ENCODE measurements at places on chromosomes 3 and 15.
A peak's percentile ranks its signal among the peaks of the same experiment; 100 is the strongest.

GRCh38 chr3:72744330-72744729, 103.9 kb downstream of the SHQ1 start:
- DNase-seq, result no peak

- no peak for DNase-seq
These were observed 14.8 kb downstream of the TNK2 start for GRCh38 chr3:195893516-195893915.

GRCh38 chr15:70206668-70207067, 109.0 kb upstream of the TLE3 start:
- DNase-seq, result no peak

DNA sequence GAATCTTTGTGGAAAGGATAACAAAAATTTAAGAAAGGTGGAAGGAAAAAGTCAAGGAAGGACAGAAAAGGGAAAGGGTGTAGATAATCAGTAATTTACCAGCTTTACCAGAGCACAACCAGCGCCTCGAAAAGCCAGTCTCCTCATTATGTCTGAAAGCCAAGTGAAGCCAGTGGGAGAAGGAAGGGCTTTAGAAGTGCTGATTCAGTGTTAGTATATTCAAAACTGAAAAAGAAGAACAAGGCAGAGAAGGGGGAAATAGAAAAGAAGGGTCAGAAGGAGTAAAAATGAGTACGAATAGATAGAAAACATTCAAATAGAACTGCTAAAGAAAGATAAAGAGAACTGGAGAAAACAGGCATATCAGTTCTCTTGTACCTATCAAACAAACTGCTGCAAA, 4.1 kb downstream of the PBRM1 start:
- no peak for DNase-seq

- no peak for DNase-seq
These were observed 272.1 kb upstream of the ALCAM start for GRCh38 chr3:105094588-105094987.

DNA sequence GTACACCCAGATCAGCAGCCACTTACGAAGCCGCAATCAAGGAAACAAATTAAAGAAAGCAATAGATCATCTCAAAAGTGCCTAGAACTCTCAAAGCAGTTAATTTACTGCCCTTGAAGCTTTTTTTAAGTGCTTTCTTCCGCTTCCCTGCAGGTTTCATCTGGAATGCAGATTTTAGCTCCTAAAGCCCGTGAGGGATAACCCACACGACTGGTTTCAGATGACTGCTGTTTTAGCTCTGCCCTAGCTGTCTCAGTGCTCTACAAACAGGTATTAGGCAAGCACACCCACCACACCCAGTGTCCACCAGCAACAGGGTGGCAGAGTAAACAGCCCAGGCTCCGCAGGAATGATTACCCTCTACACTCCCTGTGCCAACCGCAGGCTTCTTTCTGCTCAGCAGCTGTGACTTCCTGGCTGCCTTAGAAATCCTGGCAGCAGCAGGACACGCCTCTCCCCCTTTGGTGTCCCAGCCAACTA, 126.0 kb downstream of the FMN1 start:
- DNase-seq, result peak; percentile 16

- DNase-seq, result no peak
These were observed 400.8 kb upstream of the THBS1 start for GRCh38 chr15:39180030-39180429.

- DNase-seq, result no peak
These were observed 30.6 kb downstream of the MB21D2 start for GRCh38 chr3:192887047-192887446.

DNA sequence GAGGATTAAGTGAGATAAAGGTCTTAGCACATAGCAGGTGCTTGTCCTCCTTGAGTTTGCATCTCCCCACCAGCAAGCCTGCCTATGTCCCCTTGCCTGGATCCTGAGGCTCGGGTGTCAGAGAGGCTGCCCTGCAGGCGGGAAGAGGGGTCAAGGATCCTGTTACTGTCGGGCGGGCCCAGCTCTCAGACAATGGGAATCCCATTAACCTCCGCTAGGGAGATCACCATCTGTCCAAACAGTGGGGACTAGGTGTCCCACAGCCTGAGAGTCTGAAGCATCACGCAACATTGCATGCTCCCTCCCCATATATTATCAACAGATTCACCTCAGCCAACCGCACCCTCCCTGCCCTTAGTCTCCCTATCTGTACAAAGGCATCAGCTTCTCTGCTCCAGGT, 151.4 kb downstream of the FBLN2 start:
- DNase-seq, result no peak

GRCh38 chr3:117433427-117433826, 723.8 kb downstream of the TUSC7 start:
- no peak for DNase-seq

GRCh38 chr3:136350132-136350531, 100.0 kb downstream of the PCCB start:
- no peak for DNase-seq

GRCh38 chr3:127159543-127159942, 33.4 kb upstream of the PRR23E start:
- DNase-seq, result no peak

DNA sequence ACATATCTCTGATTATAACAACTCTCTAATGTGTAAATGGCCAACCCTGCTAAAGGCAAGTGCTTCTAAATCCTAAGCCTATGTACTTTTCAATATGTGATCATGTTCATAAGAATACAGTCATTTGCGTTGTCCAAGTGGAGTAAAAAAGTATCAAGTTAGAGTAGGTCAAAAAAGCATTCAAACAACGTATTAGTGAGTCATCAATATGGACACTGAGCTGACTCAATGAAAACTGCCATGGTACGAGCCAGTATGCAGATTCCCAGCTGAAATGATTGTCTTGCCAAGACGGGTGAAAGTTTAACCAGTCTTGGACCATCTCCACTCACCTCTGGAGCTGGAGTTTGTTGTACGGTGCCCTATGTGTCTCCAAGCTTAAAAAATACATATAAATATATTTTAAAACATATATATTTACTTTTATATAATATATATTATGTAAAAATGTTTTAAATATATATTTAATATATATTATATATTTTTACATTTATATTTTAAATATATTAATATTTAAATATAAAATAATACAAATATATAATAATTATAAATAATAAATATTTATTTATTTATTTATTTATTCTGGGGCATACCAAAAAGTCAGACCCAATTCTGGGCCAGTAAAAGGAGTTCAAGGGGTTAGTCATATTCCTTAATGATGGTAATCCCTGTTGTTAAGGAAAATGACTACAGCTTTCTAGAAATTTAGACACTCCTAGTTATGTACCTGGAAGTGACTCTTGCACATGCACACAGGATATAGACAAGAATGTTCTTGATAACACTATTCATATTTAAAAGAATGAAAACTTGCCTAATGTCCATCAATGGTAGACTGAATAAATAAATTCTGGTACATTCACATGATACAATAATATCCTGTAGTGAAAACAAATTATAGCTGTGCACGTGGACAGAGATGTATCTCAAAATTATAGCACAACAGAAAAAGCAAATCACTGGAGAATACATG, 27.2 kb downstream of the PLSCR4 start:
- DNase-seq, result no peak

GRCh38 chr3:189353318-189353965, 181.7 kb downstream of the TPRG1 start:
- no peak for DNase-seq

GRCh38 chr15:31211353-31211752, 109.8 kb upstream of the TRPM1 start:
- no peak for DNase-seq

GRCh38 chr3:159928666-159929065, 60.0 kb upstream of the IL12A start:
- no peak for DNase-seq

DNA sequence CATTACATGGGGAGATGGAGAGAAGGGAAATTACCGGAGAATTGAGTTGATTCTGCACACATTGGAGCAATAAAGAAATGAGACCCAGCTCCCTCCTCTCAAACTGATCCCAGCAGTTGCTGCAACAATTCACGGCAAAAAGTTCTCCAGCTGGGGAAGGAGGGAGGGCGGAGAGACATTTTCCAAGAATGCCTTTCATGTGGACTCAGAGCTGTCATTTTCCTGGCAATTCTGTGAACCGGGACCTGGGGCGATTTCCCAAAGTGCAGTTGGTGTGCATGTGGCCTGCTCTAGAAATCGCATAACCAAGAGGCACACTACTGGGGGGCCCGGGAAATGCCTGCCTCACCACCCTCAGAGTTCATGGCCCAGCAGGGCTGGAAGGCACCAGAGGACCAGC, 48.7 kb upstream of the IREB2 start:
- DNase-seq, result no peak

- DNase-seq, result no peak
These were observed 13.6 kb upstream of the DAG1 start for GRCh38 chr3:49456466-49456865.

GRCh38 chr15:98599909-98600691, 48.2 kb upstream of the IGF1R start:
- DNase-seq, result no peak

- no peak for DNase-seq
These were observed 1.2 kb upstream of the ITIH4 start for GRCh38 chr3:52831500-52832301.

GRCh38 chr3:33786565-33787327, 11.7 kb upstream of the PDCD6IP start:
- no peak for DNase-seq

- DNase-seq, result no peak
These were observed 18.0 kb downstream of the ZNF148 start for GRCh38 chr3:125357032-125357658.

DNA sequence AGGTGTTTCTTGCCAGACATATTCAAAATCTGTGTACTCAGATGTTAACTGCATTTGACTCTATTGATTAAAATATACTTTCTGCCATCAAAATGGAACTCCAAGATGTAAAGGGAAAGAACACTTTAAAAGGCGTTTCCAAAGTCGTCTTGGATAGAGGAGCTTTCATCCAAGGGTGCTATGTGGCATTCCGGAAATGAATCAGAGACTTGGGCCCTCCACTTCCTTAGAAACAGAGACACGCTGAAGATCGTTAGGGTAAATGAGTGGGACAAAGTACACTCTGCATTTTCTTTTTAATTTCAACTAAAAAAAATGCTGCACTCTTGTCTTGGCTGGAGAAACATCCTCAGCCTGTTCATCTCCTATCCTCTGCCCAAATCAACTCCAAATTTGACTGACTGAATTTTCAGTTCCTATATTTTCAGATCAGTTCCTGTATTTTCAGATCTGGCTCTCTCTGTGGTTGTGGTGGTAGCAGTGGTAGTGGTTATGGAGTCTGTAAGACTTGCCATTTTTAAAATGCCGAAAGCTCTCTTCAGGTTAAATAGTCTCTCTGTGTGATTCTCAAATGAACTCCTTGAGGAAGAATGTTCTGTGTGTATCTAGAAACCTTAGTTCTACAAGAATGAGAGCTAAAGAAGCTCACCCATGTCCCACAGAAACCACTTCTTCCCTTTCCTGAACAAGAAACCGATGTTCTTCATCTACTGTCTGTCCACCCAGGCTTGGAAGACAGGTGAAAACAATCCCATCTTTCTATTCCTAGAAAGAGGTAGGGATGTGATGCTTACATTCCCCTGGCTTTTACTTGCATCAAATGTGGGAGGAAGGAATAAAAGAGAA, 156.8 kb upstream of the ICE2 start:
- DNase-seq, result no peak

DNA sequence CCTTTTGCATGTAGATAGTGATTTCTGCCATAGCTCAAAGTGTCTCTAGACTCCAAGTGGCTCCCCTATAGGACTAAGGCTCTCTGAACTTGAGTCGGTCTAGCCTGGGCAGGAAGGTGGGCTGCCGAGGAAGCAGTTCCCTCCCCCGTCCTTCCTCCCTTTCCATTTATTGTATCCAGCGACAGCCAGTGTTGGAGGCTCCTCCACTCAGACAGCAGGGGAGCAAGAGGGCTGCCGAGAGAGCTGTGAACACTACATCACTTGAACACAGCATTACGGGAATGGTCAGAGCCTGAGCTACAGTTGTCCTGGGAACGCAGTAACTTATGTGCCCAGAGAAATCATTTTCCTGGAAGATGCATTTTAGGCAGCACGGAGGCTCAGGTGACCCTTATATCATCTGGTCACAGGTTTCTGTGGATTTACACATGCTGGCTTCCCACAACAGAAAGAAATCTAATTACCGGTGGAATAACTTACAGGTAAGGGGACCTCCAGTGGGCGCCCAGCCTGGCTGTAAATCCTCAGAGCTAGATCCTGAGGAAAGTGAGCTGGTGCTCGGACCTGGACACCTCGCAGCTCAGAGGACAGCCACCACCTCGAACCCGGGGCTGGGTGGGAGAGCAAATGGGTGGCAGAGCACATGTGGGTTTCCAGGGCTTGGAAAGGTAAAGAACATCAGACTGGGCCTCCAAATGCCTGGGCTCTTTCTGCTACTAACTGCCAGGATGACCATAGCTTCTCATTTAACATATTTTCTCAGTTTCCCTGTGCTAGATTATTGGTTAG, 197.1 kb downstream of the UACA start:
- no peak for DNase-seq

DNA sequence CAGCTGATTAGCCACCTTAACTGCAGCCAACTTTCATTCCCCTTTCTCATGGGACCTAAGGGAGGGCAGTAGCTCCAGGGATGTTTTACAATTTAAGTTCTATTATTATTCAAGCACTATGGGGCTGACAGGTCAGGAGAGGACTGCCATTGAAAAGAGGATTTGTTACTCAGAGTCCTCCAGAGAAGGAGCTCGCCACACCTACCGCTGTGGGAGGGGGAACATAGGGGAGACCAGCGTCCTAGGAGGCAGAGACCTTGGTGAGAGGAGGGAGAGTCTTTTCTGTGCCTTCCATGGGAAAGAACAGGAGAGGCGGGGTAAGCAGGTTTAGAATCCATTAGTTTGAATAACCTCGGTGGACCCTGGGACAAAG, 14.4 kb downstream of the ATP10A start:
- DNase-seq, result no peak

GRCh38 chr3:178169421-178169820, 366.8 kb upstream of the KCNMB2 start:
- DNase-seq, result peak; percentile 44

GRCh38 chr3:167198949-167199600, 181.0 kb downstream of the ZBBX start:
- DNase-seq, result peak; percentile 22

DNA sequence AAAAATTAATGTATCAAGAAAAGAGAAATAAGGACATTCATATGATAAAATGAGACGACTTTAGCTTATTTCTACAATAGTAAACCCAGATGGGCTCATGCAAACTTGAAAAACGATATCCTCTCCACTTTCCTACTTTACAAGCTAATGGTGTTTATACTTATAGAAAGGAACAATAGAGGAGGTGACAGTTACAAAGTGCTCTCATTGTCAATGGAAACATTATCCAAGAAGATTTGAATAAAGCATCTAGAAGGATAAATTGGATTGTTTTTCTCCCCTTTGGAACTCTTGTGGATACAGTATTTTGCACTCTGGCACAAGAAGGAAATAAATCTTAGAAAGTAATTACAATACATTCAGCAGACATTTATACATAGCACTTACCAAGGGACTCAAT, 20.2 kb upstream of the CCDC66 start:
- no peak for DNase-seq

- DNase-seq, result no peak
These were observed 518.7 kb upstream of the SUCLG2 start for GRCh38 chr3:68173012-68173634.

All from SK-N-MC (cell line).